ENCODE measurements at places on chromosomes 7 and 10.

- DNase-seq = no peak
Measured at GRCh38 chr10:24039315-24039714, 169.6 kb upstream of the KIAA1217 start.

DNA sequence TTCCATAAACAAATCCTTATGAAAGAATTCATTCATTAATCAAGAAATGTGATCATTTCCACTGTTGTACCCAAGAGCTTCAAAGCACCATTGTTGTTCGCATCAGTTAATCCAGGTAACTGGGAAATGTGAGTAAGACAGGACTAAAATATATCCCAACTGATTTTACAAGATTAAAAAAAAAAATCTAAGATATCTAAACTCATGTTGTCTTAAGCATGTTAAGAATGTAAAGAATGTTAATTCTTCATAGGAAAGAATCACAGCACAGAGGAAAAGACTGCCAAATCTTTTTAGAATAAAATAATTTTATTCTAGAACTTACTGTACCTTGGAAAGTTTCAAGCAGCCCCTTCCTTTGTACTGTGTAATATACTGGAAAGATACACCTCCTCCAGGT, 16.4 kb downstream of the FZD1 start:
- no peak for DNase-seq

DNA sequence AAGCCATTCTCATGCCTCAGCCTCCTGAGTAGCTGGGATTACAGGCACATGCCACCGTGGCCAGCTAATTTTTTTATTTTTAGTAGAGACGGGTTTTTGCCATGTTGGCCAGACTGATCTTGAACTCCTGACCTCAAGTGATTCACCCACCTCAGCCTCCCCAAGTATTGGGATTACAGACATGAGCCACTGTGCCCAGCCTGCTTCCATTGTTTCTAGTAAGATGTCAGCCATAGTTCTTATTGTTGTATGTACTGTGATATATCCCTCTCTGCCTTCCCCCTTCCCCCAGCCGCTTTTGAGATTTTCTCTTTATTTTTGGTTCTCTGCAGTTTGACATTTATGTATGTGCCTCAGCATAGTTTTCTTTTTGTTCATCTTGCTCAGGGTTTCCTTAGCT, 87.9 kb upstream of the KLF14 start:
- no peak for DNase-seq

DNA sequence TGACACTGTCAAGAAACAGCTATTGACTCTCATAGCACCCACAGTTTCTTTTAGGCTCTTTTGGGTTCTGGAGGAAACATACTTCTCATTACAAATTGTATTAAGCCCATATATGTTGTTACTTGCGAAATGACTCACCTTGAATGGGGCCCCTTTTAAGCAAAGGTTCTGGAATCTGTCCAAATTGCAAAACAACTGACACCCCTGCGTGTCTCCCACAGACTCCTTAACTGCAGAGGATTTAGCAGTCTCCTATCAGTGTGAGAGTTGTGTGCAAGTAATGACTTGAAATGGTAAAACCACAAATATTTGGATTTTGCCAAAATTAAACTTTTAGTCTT, 192.3 kb downstream of the DNAJC1 start:
- no peak for DNase-seq

GRCh38 chr10:80203835-80204676, 1.3 kb downstream of the ANXA11 start:
- no peak for DNase-seq

- DNase-seq = no peak
Measured at GRCh38 chr7:131518626-131519025, 37.8 kb downstream of the PODXL start.

GRCh38 chr7:90465816-90466215, 3.6 kb upstream of the PTTG1IP2 start:
- no peak for DNase-seq

GRCh38 chr7:140122965-140123364, 53.8 kb downstream of the KDM7A start:
- no peak for DNase-seq

DNA sequence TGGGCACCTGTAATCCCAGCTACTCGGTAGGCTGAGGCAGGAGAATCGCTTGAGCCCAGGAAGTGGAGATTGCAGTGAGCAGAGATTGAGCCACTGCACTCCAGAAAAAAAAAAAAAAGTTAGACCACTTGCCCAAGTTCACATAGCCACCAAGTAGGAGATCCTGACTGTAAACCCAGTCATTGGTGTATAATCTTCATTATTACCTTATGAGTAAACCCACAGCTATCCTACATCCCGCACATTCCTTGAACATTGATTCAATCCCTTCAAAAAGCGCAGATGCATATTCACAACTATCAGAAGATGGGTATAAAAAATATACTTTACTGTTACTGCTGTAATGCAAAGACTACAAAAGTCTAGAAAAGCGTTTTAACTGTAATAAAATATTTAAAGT, 512.9 kb downstream of the SUGCT start:
- no peak for DNase-seq

- DNase-seq = no peak
Measured at GRCh38 chr10:72355214-72355555, 466 bp upstream of the DNAJB12 start.

DNA sequence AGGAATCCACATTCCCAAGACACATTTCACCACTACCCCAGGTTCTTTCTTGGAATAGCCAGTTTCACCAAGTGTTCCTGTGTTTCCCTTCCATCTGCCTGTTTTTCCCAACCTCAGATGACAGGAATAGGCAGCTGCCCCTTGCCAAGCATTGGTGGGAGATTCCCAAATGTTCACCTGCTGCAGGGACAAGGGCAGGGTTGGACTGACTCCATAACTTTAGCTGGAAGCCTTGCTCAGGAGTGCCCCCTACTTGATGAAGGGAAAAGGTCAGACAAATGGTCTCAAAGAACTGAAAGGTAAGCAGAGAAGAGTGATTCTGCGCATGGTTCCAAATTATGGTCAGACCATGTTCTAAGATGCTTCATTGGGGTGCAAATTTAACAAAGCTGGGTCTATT, 45.1 kb upstream of the LYZL1 start:
- DNase-seq = no peak

GRCh38 chr7:97017192-97018125, 7.2 kb downstream of the DLX5 start:
- DNase-seq = no peak

DNA sequence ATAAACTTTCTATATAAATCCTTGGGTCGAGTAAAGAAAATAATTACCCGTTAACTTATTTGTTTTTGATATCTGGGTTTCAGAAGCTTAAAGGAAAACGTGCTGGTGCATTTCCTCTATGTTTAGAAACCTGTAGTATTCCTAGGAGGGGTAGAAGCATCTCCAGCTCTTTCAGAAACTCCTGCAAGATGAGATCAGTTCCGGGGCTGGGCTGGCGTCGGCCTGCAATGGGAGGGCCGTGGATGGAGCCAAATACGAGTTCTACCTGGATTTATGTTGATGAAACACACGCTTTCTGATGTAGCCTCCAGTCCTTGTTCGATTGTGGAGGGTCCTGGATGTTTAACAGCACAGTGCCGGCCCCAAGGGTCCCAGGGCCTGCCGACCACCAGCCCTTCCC, 35.8 kb upstream of the DIP2C start:
- DNase-seq = no peak

- no peak for DNase-seq
Measured at GRCh38 chr10:59654007-59654406, 55.6 kb downstream of the SLC16A9 start.

DNA sequence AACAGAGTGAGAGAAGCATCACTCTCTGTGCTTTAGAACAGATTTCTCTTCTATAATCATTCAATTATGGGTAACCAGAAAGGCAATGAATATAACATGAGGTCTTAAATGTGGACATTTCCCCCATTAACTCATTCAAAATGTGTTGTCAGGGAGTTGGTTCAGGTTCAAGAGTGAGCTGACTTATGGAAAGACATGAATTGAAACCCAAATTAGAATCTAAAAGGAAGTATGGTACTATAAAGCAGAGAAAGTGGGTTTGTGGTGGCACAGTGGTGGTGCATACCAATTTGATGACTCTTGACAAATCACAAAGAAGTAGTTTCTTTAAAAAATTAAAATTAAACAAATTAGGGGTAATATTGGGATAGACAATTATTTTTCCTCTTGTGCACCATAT, 114.6 kb upstream of the MEOX2 start:
- no peak for DNase-seq

DNA sequence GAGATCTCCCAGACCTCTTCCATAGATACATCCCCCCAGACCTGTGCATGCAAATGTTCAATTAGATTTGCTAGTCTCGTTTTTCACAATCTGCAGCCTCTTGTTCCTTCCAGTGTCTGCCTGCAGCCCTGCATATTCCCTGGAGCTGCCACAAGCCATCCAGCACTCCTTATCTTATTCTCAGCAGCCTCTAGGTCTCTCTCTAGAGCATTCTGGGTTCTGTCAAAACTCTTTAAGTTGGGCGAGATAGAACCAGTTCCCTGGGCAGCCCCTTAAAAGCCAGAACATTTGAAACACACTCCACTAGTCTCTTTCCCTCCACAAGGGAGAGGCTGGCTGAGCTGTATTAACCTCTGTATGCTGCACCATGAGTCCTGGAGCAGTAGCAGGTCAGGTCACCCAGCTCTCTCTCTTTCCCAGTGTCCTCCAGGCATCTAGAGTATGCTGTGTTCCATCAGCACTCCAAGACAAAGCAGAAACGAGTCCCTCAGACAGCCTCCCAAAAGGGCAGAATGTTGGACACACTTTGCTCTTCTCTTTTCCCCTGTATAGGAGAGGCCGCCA, 20.6 kb upstream of the MCM10 start:
- no peak for DNase-seq

- DNase-seq = no peak
Measured at GRCh38 chr10:132526676-132527075, 10.9 kb upstream of the INPP5A start.

DNA sequence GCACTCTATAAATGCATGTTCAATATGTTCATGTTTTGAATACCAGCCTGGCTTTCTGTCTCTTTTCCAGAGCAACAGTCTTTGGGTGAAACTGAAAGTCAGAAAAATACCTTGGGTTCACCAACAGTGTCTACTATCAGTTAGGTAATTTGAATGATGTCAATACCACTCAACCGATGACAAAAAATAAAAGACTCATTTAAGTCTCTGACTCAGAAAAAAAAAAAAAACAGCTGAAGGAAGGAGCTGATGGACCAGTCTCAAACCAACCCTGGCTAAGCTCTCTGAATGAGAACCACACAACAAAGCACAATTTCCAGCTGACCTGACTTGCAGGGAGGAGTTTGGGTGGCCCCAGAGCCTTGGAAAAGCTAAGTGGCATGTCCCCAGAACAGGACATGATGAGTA, 42.5 kb downstream of the ABLIM1 start:
- DNase-seq = no peak

GRCh38 chr7:150974468-150975391, 3.4 kb downstream of the KCNH2 start:
- DNase-seq = peak; percentile 44

DNA sequence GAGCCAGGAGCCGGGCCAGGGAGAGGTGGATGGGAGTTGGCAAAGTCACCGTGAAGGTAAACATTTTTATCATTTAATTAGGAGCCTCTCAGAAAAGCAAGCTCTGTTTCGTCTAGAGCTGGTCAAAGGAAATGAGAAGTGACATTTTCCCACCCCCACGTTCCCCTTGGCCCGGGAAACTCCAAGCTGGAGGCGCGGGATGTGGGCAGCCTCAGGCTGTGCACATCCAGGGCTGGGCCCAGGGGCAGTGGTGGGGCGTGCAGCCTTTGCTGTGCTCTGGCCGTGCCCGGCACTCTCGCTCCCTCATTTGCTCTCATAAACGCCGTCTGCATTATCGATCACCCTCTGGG, 135.6 kb upstream of the RET start:
- no peak for DNase-seq

GRCh38 chr7:113657603-113658002, 261.2 kb downstream of the PPP1R3A start:
- DNase-seq = no peak

DNA sequence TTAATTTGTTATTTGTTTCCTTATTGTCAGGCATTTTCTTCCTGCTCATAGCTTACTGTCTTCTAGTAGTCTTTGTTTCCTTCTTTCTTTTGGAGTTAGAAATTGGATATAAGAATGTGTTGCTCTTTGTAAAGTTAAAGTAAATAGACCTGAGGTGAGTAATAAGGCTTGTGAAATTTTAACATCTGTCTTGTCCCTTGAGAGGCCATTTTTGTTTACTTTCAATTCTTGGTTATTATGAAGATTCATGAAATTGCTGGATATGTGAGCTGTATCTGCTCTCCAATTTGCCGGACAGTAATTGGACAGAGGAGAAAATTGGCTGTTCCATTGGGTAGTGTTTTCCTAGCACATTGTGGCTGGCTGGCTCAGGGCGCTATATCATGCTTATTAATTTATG, 260.7 kb downstream of the EXOC4 start:
- no peak for DNase-seq

GRCh38 chr10:62284221-62284620, 15.6 kb upstream of the RTKN2 start:
- DNase-seq = no peak

DNA sequence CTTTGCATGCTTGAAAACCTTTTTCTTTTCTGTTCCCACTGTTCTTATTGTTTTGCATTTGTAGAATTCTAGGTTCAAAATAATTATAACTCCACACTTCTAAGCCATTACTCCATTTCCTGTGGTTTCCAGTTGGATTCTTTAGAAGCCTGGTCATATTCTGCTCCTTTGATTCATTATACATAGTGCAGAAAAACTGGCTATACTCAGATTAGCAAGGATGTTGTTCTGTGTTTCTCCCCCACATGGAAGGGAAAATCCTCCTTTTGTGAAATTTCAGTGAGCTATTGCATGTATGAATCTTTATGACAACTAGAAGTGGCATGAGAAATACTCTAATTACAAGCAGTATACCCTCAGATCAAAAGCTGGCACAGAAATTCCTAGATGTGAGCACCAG, 79.5 kb downstream of the SLC13A1 start:
- DNase-seq = no peak

DNA sequence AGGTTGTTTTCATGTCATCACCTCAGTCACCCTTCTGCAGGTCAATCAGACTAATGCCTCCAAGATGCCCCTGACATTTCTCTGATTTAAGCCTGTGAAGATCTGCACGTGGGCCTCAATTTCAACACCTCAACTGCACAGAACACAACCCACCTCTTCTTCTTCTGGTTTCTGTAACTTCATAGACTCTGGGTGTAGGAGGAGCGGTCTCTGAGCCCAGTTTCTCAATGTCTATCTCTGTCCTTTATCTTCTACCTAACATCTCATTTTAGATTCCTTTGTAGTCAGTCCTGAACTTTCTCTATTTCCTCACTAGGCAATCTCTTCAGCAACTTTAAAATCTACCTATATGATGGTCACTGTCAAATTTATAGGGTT, 85.6 kb downstream of the PRKCQ start:
- no peak for DNase-seq

All from stimulated activated CD8-positive, alpha-beta memory T cell treated with anti-CD3 and anti-CD28 coated beads, Interleukin-15, amount 100 ng/mL, for 48 hours (primary cell).